ENCODE measurements at places on chromosomes 11 and 22.

DNA sequence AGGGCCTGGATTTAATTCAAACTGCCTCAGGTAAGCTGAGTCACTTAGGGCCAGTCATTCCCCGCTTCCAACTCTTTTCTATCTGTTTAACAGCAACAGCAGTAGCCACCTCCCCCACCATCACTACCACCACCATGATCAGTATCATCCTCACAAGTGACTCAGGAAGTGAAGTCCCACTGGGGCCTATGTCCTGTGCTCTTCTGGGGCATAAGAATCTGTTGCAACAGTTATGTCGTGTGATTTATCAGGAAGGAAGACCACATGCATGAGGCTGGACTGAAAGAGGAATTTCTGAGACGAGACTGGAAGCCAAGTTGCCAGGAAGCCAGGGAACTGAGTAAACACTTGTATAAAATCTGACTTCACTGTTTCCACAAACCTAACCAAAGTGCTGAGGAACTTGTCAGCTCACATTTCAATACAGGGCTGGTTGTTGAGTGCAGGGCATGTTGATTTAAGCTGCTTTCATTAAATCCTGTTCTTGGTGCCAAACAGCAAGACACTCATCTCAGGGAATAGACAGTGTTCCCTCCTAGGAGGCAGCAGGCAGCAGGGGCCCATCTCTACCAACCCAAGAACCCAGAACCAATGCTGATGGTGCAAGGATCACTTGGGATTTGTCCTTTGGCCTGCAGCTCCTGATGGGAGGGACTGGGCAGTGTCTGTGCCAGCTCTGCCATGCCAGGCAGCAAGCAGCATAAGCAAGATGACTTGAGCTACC lies 226.7 kb upstream of the NARS2 start:
- no peaks in the 10 kb centered on the region for H3K27me3 ChIP-seq
- no peaks in the 10 kb centered on the region for H3K36me3 ChIP-seq
- no peak overlapping the region for H3K4me3 ChIP-seq
- H3K4me1 ChIP-seq: no peaks in the 10 kb centered on the region

DNA sequence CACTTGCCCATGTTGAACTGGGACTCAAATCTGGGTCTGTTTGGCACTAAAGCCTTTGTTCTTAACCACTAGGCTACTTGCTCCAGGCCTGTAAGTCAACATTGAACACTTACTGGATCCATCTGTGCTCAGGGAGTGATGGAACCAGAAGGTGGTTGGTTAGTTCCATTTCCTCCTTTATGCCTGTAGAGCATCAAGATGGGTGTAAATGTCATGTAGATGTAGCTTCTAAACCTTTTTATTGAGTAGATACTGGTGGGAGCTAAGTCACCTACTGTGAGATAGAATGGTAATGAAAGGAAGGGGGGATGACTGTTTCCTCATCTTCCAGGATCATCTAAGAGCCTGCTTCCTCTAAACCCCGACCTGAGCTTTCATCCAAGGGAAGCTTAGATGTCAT lies 38.6 kb upstream of the ALKBH3 start:
- DNase-seq: no peak
- no peaks in the 10 kb centered on the region for H3K4me1 ChIP-seq
- no peak overlapping the region for H3K27ac ChIP-seq
- no peaks in the 10 kb centered on the region for H3K36me3 ChIP-seq

GRCh38 chr11:62398011-62398994 lies 20.5 kb upstream of the SCGB1A1 start:
- no peaks in the 10 kb centered on the region for H3K27me3 ChIP-seq
- no peak overlapping the region for H3K27ac ChIP-seq
- H3K4me1 ChIP-seq: peaks cover 43% of the 10 kb centered on the region

GRCh38 chr22:20249797-20250354 lies 18.2 kb downstream of the RTN4R start:
- peaks cover 14% of the 10 kb centered on the region for H3K4me1 ChIP-seq
- no peaks in the 10 kb centered on the region for H3K36me3 ChIP-seq
- H3K27ac ChIP-seq: no peak overlapping the region
- DNase-seq: no peak
- H3K27me3 ChIP-seq: no peaks in the 10 kb centered on the region
